ENCODE measurements at places on chromosomes 1 and 21.

DNA sequence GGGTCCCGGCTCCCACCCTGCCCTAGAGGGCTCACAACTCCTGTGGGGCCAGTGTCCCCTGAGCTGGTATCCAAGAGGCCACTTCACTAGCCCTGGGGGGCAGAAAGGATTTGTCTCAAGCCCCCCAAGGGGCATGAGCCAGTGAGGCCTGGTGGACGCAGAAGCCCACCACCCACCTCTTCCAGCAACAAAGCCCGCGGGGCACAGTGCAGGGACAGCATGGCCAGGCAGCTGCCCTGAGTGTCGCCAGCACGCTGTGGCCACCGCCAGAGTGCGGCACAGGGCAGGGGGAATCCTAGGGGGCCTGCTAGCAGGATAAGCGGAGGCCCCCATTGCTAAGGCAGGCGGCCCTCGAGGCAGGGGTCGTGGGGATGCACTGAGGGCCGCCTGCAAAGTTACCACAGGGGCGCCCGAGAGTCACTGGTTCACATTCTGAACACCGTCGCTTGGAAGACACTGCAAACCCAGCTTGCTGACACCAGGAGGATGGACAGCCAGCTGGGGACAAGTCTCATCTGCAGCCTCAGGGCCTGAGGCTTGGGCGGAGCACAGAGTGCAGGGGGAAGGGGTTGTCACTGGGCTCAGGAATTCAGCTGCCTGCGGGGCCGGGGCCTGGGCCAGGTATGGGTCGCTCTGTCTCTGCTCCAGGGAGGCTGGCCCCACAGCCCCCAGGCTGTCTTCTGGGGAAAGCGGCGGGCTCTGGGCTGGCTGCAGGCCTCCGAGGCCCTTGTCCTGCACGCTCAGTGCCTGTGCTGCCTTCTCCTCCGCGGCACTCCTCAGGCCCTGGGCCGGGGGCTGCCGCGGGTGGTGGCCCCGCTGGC is 26.8 kb downstream of the SLC19A1 start:
- no peak for DNase-seq

GRCh38 chr1:54857141-54857540 is 29.9 kb downstream of the DHCR24 start:
- no peak for DNase-seq

- DNase-seq = no peak
Observed at GRCh38 chr1:80675454-80675853, 1125.3 kb upstream of the ADGRL2 start.

DNA sequence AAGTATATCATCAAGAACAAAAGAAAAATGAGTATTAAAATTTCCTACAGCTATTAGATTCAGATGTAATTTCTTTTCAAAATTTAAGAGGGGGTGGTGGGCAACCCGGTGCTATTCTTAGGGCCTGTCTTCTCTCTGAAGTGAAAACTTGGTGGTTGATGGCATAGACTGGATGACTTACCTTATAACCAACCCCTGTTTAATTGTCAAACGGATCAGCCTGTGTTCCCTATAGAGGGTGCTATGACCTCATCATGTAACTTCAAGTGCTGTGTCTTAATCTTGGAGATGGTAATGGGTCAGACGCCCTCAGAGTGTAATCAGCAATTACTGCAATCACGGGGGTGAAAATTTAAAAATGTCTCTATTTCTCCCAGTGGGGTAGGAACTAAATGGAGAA is 176.2 kb downstream of the PCP4 start:
- no peak for DNase-seq

GRCh38 chr1:44733784-44734183 is 2.8 kb upstream of the RNU5D-1 start:
- DNase-seq = no peak

- DNase-seq = no peak
Observed at GRCh38 chr1:234611225-234611846, 1.4 kb upstream of the IRF2BP2 start.

DNA sequence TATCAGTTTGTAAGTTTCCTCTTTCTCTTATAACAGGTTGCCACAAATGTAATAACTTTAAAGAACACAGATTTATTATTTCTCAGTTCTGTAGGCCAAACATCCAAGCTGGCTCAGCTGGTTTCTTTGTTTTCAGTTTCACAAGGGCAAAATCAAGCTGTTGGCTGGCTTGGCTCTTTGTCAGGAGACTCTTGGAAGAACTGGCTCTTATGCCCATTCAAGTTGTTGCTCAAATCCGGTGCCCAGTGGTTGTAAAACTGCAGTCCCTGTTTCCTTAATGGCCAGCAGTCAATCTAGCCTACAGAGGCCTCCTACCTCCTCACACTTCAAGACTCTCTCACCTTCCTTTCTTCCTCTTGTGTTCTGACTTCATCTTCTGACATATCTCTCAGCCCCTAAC is 1171.0 kb downstream of the MRPL39 start:
- no peak for DNase-seq

DNA sequence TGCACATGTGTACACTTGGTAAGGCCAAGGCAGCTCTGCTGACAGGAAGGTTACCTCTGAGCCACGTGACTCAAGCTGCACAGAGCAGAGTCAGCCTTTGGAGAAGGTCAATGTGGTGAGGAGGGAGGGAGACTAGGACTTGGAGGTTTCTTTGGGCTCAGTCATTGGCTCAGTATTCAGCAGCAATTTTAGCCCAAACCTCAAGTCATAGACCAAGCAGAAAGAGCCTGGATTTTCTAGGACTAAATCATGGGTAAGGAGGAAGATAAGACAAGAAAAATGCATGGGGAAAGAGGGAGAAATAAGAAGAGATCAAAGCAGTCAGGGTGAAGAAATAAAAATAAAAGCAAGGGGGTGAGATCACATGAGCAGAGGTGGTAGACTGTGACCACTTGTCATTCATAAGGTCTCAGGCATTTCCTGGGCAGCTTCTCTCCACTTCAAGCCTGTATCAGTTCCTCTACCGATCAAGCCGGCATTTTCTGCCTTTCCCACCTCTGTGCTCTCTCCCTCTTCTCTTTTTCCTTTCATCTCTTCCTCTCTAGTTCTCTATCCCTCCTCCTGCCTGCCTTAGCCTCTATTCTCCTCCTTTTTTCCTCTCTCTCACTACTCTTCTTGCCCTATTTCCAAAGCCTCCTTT is 51.7 kb upstream of the DUSP10 start:
- DNase-seq = no peak

GRCh38 chr1:119947468-119947867 is 51.2 kb upstream of the ADAM30 start:
- no peak for DNase-seq

DNA sequence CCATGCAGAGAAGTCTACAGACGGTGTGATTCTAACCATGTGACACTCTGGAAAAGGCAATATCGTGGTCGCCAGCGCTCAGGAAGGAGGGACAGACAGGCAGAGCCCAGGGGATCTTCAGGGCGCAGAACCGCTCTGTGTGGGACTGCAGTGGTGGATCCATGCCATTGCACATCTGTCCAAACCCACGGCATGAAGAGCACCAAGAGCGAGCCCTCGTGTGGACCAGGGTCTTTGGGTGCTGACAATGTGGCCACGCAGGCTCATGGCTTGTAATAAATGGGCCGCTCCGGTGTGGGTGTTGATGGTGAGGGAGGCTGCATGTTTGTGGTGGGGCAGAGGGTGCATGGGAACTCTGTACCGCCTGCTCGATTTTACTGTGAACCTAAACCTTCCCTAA is 25.3 kb upstream of the POFUT2 start:
- DNase-seq = no peak

DNA sequence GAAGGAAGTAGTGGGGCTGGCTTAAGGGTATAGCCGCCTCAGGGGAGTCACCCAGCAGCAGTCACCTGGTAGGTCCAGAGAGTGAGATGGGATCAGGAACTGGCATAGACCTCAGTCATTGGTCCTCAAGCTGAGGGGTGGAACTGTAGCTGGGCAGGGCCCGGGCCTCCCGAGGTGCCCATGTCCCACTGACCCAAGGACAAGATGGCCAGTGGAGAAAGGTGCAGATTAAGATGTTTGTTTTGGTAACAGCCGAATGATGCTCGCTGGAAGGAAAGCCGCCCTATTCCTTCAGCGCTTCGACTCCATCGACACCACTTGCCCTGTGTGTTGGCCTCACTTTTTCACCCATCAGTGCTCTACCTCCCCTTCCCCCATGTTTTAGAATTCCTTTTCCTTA is 16.4 kb downstream of the COL9A2 start:
- no peak for DNase-seq

DNA sequence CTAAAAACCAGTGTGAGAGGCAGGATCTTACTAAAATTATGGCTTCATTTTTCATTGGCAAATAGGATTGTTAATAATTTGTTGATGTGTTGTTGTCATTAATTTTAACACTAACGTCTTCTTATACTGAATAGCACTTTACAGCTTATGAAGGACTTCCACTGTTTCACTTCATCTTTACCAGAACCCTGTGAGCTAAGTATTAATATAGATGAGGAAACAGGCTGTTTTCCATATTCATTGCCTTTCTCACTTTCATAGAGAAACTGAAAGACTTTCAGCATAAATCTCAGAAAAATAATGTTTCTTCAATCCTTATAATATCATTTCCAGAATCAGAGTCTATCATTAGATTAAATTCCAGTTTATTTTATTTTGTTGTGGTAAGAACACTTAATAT is 8.5 kb downstream of the MAP10 start:
- no peak for DNase-seq

- no peak for DNase-seq
Observed at GRCh38 chr1:241551759-241552638, 19.8 kb downstream of the KMO start.

- no peak for DNase-seq
Observed at GRCh38 chr1:25799935-25800702, at the start of gene SELENON. TSS of gene SELENON (plus strand) at chr1:25800193. CDS start at chr1:25800231, 38 bp downstream.

DNA sequence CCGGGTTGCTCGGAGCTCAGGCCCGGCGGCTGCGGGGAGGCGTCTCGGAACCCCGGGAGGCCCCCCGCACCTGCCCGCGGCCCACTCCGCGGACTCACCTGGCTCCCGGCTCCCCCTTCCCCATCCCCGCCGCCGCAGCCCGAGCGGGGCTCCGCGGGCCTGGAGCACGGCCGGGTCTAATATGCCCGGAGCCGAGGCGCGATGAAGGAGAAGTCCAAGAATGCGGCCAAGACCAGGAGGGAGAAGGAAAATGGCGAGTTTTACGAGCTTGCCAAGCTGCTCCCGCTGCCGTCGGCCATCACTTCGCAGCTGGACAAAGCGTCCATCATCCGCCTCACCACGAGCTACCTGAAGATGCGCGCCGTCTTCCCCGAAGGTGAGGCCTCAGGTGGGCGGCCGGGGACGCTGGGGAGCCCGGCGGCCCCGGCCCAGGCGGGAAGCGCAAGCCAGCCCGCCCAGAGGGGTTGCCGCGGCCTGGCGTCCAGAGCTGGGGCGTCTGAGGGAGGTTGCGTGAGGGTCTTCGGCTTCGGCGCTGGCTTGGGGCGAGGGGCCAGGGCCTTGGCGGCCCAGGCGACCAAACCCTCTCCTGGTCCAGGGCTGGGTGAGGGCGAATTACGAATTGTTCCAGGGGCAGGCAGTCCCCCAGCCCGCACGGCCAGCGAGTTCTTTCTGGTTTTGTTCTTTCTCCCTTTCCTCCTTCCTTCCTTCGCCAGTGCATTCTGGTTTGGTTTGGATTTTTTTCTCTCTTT is 805 bp downstream of the SIM2 start:
- DNase-seq = no peak

GRCh38 chr1:246907472-246907871 is 24.3 kb downstream of the AHCTF1 start:
- no peak for DNase-seq

DNA sequence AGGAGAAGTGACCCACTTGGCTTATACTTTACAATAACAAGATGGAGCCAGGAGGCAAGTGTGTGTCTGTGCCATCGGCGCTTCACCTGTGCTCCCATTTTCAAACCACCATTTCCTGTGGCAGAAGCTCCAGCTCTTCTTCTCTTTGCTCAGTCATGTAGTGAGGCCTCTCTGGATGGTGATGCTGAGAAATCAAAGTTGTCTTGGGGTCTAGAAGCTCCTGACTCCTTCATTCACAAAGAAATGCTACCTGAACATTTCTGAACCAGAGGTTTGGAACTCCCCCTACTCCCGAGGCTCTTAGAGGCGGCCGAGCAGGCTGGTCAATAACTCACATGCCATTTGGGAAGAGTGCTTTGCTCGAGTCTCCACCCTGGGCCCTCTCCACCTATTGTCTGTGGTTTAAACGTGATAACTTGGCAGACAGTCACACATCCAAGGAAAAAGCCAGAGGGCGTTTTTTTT is 18.0 kb downstream of the SLAMF1 start:
- no peak for DNase-seq

- peak; percentile 27 for DNase-seq
Observed at GRCh38 chr1:16026723-16027484, 5.1 kb downstream of the CLCNKA start.

DNA sequence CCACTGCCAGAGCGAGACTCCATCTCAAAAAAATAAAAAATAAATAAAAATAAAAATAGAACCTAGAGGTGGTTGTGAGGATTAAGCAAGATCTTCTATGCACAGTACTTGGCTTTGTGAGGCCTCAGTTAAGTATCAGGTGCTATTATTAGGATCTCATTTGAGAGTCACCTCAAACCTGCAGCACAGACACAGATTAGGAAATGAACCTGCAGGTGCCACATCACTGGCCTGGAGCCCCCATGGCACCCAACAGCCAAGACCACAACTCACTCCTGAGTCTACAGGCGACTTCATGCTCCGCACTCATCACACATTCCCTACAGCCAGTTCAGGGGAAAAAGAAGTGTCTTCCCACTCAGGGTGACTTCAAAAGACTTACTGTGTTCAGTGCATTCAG is 176.8 kb downstream of the SLC45A1 start:
- DNase-seq = no peak

- no peak for DNase-seq
Observed at GRCh38 chr1:116711263-116711840, 42.9 kb upstream of the CD2 start.

GRCh38 chr1:152519851-152520250 is 5.6 kb downstream of the CRCT1 start:
- no peak for DNase-seq

DNA sequence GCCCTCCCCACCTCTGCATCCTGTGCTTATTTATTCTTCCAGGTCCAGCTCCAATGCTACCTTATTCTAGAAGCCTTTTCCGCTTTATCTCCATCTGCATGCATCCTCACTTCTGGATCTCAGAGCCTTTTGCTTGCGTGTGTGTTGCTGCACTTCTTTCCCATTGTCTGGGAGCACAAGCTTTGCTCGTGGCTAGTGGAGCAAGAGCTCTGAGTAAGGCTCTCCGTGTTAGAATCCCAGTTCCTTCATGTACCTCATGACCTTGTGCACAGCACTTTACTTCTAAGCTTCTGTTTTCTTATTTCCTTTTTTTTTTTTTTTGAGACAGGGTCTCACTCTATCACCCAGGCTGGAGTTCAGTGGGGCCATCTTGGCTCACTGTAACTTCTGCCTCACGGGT is 140.0 kb upstream of the POU3F1 start:
- DNase-seq = no peak

Data from stimulated activated CD8-positive, alpha-beta memory T cell treated with anti-CD3 and anti-CD28 coated beads, Interleukin-4, amount 100 ng/mL, for 4 hours (primary cell).